ENCODE measurements at places on chromosomes 13 and 19. TPM values are rescaled to one million over a fixed set of nuclear protein-coding genes. Genes with fewer than 3 reads are reported as not detected.
A peak's percentile ranks its signal among the peaks of the same experiment; 100 is the strongest.

DNA sequence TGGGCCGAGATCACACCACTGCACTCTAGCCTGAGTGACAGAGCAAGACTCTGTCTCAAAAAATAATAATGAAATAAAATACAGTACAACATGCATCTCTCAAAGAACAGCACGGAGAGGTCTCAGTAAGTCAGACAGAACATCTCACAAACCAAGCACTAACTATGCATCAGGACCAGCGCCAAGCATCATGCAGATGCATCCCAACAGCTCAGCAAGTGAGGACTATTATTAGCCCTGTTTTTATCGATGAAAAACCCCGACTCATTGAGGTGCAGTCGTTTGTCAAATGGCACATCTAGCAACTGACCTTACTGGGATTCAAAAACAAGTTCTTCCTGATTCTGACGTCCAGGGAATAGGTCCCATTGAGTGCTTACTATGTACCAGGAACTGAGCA lies 3.8 kb downstream of the C19orf47 start:
- DNase-seq: no peak

- DNase-seq: peak; percentile 49
These were observed 1.1 kb upstream of the PSMC4 start for GRCh38 chr19:39969681-39970424.

DNA sequence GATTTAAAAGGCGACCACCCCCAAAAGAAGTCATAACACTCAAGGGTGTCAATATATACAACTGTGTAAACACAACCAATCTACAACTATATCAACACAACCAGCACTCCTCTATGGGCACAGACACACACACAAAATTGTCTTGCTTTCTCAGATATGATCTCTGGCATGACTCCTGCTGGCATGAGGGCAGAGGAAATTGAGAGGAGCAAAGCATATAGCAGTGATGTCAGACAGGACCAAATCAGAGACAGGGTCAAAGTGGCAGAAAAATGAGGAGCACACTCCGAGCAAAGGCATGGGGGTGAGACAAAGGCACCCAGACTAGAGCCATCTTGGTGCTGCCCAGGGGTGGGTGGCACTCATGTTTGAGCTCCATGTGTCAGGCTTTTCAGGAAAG lies 9.6 kb downstream of the IRGQ start:
- no peak for DNase-seq

DNA sequence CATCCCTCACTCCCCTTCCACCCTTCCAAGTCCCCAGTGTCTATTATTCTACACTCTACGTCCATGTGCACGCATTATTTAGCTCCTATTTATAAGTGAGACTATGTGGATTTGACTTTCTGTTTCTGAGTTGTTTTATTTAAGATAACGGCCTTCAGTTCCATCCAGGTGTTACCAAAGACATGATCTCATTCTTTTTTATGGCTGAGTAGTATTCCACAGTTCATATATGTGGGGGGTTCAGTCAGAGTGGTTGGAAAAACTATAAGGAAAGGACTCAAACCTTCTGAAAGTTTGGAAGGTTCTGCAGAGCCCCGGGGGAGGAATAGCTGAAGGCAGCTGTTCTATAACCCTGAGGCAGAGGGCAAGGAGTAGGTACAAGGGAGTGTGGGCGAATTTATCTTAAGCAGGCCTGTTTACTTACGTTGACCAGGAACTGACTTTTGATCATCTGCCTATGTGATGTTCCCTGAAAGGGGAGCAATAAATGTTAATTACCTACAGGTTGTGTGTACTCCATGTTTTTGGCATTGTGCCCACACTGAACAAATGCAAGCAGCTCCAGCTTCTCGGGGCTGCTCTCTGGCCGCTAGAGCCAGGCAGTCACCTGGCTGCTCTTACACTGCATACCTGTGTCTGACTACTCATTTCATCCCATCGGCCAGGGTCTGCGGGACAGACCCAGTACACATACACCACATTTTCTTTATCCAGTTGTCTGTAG lies 13.5 kb upstream of the ADGRE1 start:
- no peak for DNase-seq

Gene SCN1B
- total RNA-seq: 1.6 TPM

Gene ZSCAN22
- total RNA-seq: 3.1 TPM

- DNase-seq: no peak
These were observed 18.6 kb upstream of the FBN3 start for GRCh38 chr19:8167985-8168384.

DNA sequence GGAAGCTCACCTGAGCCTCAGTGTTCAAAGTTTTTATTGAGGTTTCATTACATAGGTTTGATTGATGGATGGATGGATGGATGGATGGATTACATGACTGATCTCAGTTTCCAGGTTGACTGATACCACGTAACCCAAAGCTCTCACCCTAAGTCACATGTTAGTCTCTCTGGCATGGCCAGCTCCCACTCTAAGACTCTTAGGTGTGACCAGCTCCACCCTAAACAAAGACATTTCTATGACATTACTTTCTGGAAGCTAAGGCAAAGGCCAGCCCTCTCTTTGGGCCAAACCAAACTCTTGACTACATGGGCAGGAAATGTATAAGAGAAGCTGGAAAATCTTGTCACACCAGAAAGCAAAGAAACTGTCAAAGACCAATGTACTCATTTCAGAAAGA lies 28.6 kb downstream of the POLR1D start:
- no peak for DNase-seq

GRCh38 chr19:51367255-51367564 lies 1.0 kb upstream of the ETFB start:
- no peak for DNase-seq

Gene PAK4
- total RNA-seq: 22.6 TPM

- DNase-seq: no peak
These were observed 10.1 kb downstream of the ZNF714 start for GRCh38 chr19:21092109-21092508.

Gene EPSTI1
- 32.0 TPM for total RNA-seq

DNA sequence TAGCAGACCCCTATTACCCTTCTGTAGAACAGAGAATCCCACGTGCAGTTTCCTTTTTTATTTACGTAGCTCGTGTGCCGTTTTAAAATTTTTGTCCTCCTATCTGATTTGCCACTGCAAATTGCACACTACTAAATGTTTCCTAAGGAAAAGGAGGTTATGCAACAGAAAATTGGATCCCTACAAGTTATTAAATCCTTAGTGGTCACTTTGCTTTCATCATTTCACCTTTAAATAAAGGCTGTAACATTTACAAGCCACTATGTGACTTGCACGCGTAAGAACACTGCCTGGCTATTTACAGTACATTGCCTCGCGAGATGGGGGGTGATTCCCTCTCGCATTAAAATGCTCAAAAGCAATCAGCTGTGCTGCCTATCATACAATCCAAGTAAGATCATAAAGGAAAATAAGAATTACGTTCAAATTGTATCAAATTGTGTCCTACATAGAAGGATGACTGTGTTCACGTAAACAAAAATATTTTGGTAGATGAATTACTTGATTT lies 525.6 kb downstream of the SUCLA2 start:
- no peak for DNase-seq

Gene TMEM259
- 106 TPM for total RNA-seq

DNA sequence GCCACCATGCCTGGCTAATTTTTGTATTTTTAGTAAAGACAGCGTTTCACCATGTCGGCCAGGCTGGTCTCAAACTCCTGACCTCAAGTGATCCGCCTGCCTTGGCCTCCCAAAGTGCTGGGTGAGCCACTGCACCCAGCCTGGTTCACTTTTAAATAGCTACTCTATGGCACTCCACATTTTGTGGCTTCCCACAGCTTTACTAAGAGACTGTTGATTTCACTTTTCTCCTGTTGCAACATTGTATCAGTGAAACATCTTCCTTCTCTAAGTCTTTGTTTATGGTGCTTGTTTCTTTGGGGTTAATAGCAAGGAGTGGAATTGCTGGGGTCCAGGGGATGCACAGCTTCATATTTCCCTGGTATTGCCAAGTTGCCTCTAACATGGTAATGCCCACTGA lies 12.3 kb downstream of the TMEM38A start:
- no peak for DNase-seq

Gene FREM2
- total RNA-seq: not detected
